Activated CD4-positive, alpha-beta T cell treated with anti-CD3 and anti-CD28 coated beads, Interleukin-2, amount 50 U/mL, for 4 hours (primary cell): ENCODE measurements at places on chromosomes 5 and 9.

DNA sequence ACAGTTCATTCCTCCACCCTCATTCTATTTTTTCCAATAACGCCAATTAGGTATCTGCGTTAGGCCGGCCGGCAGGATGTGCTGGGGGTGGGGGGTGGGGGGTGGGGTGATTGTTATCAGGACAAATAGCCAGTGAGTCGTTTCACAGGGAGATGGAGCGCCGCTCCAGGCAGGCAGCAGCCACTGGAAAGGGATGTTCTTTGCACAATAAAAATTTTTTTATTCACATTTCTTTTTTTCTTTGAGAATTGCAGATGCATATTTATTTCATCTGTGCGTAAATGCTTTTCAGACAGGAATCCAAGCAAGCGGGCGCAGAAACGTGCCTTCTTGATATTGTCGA lies 4.1 kb downstream of the LMX1B start:
- no peak for DNase-seq

- no peak for DNase-seq
These were observed 4.8 kb downstream of the HBEGF start for GRCh38 chr5:140341591-140341990.

DNA sequence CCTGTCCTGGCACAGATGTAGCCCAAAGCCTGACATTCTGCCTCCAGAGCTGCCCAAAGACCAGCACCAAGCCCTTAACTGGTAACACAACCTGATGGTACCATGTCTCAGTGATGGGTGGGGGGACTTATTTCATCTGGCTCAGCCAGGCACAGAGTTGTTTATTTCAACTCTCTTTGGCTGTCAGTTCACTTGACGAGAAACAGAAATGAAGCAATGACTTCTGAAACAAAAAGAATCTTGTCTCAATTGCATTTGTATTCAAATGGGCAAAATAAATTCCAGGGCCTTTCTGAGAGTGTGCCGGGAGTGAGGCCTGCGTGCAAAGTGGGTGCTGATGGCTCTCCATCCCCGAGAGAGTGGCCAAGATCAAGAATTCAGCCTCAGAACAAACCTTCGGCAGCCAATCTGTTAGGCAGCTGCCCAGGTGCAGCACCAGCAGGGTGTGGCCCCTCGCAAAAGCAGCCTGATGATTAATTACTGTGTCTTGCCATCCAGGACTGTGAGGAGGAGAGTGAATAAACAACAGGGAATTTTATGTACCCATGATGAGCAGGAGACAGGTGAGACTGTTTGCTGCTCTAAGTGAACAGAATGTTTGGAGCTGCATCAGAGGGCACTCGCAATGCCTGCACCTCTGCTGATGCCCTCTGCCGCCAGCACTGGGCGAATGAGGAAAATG lies 238.0 kb downstream of the HSPA4 start:
- no peak for DNase-seq

DNA sequence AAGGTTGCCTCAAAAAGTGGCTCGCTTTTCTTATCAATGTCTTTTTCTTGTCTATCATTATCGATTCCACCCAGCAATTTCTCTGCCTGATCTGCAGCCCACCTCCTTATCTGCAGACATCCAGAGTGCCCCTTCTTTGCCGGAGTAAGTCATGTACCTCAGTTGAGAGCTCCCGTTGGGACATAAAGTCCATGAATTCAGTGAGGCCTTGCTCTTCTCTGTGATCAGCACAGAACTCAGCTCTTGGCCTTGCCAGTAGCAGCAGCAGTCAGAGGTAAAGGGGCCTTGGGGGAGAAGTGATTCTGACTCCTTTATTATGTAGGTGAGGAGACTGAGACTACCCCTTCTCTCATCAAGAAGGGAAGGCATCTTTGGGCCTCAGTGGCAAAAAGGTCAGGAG lies 24.9 kb upstream of the DCAF12 start:
- DNase-seq = no peak

- no peak for DNase-seq
These were observed 275.0 kb downstream of the PLK2 start for GRCh38 chr5:58184910-58185309.

DNA sequence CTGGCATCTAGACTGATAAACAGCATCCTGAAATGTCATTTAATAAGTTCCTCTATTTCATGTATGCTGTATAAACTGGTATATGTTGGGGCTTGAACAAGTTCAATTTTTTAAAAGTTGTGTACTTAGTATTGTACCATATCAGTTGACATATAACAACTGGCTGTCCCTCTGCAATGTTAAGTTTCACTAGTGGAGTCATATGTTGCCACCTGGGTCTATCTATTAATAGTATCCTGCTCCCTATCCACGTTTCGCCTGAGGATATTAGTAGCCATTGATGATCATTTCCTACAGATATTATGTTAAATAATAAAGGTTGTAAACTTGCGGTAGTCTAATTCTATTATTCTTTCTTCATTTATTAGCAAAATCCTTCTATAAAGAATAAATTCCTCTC lies 177.6 kb downstream of the RFX3 start:
- no peak for DNase-seq

- no peak for DNase-seq
These were observed 15.2 kb upstream of the TGFBI start for GRCh38 chr5:136013559-136013958.

GRCh38 chr9:95666096-95666784 lies 149.5 kb upstream of the PTCH1 start:
- DNase-seq = no peak

DNA sequence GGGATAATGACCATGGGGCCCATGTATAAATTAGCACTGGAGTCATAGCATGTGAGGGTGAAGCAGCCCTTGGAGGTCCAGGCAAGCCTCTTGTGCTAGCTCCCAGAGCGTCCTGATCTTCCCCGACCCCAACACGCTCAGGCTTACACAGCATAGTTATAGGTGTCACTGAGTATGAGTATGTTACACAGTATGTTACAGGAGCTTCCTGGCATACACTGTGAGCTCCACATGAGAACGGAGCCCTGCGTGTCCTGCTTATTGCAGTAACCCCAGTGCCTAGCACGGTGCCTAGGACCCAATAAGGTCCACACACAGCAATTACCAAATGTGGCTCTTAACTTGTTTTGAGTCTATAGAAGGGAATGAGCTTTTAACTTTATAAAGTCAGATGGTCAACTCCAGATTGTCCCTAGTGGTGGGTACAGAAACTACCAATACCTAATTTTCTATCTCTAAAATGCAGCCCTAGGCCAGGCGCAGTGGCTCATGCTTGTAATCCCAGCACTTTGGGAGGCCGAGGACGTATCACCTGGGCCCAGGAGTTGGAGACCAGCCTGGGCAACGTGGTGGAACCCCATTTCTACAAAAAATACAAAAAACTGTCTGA lies 64.1 kb downstream of the PLAC8L1 start:
- no peak for DNase-seq

- no peak for DNase-seq
These were observed 44.5 kb downstream of the SMC5 start for GRCh38 chr9:70303268-70303667.

- no peak for DNase-seq
These were observed 290.8 kb upstream of the MPDZ start for GRCh38 chr9:13570068-13570974.

- no peak for DNase-seq
These were observed 71.2 kb upstream of the PARP8 start for GRCh38 chr5:50595199-50595598.

GRCh38 chr5:65828022-65828896 lies 98.1 kb upstream of the ERBIN start:
- no peak for DNase-seq

GRCh38 chr5:118554981-118555380 lies 433.4 kb downstream of the DTWD2 start:
- DNase-seq = no peak

GRCh38 chr5:127292030-127292735 lies 1.6 kb downstream of the MEGF10 start:
- DNase-seq = no peak

DNA sequence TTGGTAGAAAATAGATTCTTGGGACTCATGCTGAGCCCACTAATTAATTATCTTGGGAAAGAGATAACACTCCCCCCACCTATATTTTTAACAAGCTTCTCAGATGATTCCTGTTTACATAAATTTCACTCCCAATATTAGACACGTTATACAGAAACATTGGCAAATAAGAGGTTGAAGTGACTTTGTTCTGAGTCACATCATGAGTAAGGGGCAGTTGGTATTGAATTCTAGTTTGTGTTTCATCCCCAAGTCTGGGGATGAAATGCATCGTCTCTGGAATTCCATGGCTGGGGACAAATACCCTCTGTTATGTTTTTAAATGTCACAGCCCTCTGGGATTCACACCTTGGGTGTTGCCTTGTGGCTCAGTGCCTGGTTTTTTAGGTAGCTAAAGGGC lies 41.0 kb downstream of the BASP1 start:
- DNase-seq = no peak

DNA sequence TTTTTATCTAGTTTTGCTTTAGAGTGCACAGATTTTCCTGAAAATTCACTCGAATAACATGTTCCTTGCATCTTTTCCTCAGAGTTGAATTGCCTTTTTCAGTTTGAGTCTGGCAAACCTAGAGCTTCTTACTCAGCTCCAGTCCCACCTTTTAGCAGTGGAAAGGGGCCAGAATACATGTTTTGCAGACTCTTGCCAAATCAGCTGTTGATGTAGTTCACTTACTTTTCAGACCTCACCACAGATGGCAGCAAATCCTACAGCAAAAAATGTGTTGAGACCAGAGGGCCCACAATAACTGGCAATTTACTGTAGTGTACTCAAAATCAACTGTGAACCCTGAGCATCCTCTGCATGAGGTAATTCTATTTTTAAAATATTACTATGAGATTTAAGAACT lies 545.2 kb upstream of the ACO1 start:
- no peak for DNase-seq

GRCh38 chr9:129434187-129434586 lies 186.7 kb downstream of the C9orf50 start:
- DNase-seq = no peak

DNA sequence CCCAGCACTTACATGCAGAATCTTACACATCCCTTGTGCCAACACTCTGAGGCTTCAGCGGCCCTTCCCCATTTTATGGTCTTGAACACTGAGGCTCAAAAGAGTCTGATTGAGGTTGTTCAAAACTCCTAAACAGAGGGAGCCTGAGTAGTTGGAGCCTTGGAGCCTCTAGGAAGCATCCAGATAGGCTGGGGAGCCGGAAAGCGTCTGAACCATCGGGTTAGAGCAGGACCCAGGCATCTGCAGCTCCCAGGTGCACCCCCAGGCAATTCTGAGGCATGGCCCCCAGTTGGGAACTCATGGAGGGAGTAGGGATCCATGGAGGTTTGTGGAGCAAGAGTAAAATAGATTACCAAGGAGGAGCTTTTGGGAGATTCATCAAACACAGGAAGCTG lies 3.8 kb downstream of the OLFML2A start:
- no peak for DNase-seq

- no peak for DNase-seq
These were observed 188.2 kb downstream of the PAX5 start for GRCh38 chr9:36845844-36846243.

GRCh38 chr5:130870691-130871090 lies 294.4 kb downstream of the HINT1 start:
- no peak for DNase-seq

DNA sequence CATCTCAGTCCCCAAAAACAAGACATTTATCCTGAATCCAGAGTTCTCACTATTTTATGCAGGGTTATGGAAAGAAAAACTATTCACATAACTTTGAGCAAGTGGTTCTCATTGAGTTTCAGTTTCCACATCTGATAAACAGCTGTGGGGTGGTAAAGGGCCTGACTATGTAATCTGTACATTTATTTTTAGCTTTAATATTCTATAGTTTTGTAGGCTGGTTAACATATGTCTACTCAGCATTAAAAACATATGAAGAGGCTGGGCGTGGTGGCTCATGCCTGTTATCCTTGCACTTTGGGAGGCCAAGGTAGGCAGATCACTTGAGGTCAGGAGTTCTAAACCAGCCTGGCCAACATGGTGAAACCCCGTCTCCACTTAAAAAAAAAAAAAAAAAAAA lies 301.5 kb upstream of the CCNG1 start:
- no peak for DNase-seq

GRCh38 chr5:114789773-114790402 lies 379.8 kb downstream of the TRIM36 start:
- no peak for DNase-seq

DNA sequence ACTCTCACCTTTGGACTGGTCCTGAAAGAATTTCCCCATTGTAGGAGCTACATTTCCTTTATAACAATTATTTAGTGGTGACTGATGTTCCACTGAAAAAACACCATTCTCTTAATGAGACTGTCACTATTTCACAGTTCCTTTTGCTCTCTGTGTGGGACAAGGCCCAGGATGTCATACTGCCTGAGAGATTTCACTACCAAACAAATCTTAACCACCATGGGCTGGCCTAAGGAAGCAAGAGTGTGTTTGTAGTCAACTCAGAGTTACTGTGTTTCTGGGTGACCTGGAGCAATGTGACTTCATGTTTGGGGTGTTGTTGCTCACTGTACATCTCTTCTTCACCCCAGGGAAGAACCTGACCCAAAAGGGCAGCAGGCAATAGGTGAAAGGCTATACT lies 50.1 kb upstream of the ZNF608 start:
- DNase-seq = no peak

DNA sequence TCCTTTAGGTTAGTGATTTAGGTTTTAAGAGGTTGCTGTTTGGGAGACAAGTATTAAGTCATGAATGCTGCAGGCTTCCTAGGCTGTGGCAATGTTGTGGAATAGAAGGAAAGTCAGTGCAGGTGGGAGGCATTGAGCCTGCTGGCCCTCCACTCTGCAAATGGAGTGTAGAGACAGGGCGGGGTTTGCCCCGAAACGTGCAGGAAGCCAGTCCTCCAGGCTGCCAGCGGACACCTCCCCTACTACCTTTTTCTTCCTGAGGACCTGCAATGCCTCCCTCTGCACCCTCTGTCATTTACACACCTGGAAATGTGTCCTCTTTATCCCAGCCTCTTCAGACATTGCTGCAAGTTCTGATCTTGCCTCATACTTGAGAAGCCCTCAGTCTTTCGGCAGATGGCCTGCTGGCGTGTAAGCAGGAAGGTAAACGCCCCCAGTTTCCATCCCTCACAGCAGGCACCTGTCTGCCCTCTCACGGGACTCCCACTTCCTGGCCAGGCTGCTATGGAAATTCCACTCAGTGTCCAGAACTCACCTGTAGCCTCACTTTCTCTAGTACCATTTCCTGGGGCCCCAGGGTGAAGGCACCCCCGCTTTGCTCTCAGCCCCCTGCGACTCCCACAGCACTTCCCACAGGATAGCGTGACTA lies 81.6 kb upstream of the BOD1 start:
- no peak for DNase-seq

GRCh38 chr5:143161885-143162540 lies 241.5 kb downstream of the NR3C1 start:
- no peak for DNase-seq

DNA sequence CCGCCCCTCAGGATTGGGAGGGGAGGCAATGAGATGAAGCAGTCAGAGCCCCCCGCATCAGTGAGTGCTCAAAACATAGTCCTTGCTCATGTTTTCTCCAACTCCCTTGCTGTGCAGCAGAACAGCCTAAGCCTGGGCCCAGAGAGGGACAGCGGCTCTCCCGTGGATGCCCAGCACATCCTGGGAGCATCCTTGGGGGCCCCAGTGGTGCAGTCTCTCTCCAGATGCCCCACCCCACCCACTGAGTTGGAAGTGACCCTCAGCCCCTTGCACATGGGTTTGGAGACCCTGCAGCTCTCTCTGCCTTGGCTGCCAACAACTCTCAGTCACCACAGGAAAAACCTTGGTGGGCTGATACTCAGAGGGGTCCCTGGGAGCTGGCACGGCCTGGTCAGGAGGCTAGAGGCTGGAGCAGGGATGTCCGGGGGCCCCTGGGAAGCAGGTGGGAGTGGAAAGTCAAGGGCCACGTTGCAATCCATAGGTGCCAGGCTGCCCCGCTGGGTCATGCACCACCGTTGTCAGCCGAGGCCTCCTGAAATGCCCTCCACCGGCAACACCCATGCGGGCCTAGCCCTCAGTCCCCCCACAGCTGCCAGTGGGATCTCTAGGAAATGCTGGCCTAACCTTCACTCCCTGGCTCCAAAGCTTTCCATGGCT lies 242.5 kb downstream of the PBX3 start:
- no peak for DNase-seq
